ENCODE measurements at places on chromosomes 13 and 19.

GRCh38 chr19:4124638-4125037 lies 716 bp upstream of the MAP2K2 start:
- no peak for DNase-seq

- DNase-seq = no peak
These were observed 8.6 kb downstream of the ANO8 start for GRCh38 chr19:17325881-17326594.

GRCh38 chr13:105991622-105992277 lies 543.7 kb downstream of the EFNB2 start:
- no peak for DNase-seq

DNA sequence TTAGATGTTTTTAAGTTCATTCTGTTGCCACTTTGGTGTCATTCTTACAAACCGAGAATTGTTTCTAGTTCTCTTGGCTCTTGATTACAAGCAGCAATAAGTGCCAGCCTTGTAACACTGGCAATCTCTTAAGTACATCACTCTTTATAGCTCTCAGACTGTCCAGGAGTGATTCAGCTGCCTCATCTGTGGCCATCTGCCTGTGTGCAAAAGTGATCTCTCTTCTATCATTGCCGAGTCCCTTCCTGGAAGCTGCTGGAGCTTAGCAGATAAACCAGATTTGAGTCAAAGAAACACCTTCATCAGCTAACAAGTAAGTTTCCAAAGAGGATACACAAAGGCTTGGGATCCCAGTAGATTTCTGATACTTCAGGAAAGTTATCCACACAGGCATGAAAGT lies 23.2 kb downstream of the STOML3 start:
- no peak for DNase-seq

- no peak for DNase-seq
These were observed 328.6 kb downstream of the TBC1D4 start for GRCh38 chr13:75153386-75153785.

GRCh38 chr13:73304442-73304841 lies 245.6 kb downstream of the KLF5 start:
- DNase-seq = no peak

DNA sequence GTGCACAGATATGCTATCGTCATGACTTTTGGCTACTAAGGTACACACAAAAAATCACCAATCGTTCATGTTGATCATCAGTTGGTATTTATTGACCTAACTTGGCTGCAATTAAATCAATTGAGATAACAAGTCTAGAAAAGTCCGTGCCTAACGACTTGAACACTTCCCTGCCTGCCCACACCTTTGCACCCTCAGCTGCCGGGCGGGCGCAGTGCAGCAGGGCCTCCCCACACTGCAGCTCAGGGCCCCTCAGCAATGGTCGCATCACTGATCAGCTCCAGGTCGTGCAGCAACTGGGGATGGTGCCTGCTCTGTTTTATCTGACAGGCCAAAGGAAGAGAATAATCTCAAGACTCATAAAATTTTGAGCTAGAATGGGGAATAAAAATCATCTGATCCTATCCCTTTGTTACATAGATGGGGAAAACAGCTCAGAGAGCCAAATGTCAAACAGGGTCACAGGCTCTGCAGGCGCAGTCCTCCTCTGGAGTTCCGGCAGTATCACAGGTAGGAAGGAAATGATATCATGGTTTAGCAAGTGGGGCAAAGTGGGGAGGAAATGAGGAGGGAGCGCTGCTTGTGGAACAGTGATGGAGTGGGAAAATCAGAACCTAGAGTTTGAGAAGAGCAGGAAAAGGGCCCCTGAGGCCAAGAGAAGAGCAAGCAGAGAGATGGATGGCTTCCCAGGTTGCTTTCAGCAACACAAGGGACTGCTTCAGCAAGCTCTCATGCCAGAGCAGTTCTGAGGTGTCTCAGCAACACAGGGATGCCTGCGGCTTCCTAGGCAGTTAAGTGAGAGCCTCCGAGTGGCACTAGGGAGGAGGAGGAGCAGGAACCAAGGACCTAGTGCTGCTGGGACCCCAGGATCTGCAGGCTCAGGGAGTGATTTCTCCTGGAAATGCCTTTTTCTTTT lies 57.5 kb downstream of the SLC7A1 start:
- DNase-seq = no peak

- no peak for DNase-seq
These were observed 55.7 kb upstream of the ZNF507 start for GRCh38 chr19:32289566-32290210.

GRCh38 chr13:46609052-46609451 lies 56.1 kb downstream of the LRCH1 start:
- no peak for DNase-seq

- no peak for DNase-seq
These were observed 1594.5 kb upstream of the PCDH20 start for GRCh38 chr13:63010072-63010658.

DNA sequence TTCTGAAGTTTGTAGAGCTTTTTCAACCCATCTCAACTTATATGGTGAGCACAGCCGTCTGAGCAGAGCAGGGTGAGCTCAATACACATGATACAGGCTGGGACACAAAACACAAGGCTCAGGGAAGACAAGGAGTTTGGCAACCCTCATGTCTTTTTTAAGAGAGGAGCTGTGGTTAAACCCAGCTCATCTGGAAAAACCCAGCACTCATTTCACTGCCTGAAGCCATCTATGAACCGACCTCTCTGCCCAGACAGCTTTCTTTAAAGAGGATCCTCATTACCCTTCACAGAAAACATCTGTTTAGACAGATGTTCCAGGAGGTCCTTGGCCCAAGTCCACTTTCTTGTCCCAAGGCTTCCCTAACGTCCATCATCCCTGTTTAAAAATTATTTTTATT lies 170.0 kb upstream of the TSHZ3 start:
- no peak for DNase-seq

DNA sequence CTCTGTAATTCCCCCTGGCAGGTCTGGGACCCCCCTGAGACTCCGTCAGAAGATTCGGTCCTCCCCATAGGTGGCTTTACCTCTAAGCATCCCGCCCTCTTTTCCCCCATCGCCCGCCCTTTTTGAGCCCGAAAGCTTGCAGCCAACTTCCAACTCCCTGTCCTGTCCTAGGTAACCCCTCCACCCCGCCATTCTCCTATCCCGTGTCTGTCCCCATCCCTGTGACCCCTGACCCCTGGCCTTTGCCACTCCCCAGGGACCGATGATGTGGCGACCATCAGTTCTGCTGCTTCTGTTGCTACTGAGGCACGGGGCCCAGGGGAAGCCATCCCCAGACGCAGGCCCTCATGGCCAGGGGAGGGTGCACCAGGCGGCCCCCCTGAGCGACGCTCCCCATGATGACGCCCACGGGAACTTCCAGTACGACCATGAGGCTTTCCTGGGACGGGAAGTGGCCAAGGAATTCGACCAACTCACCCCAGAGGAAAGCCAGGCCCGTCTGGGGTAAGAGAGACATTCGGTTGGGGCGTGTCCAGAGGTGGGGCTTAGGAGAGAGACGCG lies 488 bp downstream of the RCN3 start:
- DNase-seq = peak; percentile 31

DNA sequence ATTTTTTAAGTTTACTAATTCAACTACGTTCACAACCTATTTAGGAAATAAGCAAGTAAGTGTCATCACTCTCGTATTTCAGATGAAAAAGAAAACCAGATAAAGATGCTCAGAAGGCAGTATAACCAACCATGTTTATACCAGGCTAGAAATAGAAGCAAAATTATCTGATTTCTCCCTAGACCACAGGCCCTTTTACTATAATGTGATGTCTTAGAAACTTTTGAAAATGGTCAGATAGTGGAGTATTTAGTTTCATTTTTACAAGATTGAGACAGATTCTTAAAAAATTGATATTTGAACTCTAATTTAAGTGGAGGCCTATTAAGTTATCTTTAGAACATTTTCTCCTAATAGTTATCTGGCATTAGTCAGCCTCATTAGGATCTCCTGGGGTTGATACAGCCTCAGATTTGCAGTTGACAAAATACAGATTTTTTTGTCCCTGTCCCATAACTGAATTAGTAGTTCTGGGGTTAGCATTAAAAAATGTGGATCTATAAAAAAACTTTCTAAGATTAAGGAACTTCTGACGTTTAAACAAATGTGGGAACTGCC lies 818.7 kb upstream of the PCDH9 start:
- no peak for DNase-seq

DNA sequence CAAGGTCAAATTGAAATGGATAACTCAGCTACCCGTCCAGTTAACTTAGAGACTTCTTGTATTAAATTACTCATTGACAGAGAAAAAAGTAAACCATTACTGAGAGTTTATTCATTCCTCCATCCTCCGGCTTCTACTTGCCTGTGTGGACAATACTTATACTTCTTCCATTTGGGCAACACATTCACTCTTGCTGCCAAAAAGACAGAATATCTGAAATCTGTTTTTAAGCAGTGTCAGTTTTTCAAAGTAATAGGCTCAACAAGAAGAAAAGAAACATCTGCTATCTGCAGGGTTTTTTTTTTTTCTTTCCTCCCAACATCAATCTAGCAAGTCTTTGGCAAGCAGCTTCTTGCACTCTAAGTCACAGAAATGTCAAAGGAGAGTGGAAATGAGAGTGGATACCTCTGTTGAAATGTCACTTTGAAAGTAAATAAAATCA lies 1142.8 kb downstream of the PCDH9 start:
- DNase-seq = no peak

DNA sequence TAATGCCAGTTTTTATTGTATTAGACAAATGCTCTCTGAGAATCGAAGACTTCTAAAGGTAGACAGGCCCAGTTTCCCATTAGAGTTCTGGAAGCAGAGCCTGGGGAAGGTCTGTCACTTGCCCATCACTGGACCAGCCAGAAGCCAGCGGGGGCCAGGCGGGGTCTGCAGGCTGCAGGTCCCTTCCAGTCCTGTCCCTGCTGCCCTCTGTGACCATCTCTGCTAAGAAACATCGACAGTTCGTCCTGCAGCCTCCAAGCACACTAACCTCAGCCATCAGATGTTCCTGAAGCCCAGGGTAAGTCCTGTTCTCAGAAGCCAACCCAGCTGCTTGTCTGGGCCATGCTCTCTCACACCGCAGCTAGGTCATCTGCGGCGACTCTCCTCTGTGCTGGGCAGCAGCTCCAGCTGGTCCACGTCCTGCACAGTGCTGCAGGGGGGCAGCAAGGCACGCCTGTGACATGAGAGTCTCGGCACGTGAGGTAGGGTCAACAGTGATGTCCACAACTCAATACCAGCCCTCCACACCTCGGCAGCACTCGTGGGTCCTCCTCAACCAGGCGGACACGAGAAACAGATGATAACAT lies 2.9 kb upstream of the ADPRHL1 start:
- DNase-seq = no peak

GRCh38 chr13:33867472-33867871 lies 49.5 kb downstream of the RFC3 start:
- no peak for DNase-seq

GRCh38 chr19:5974721-5975387 lies 3.1 kb downstream of the RANBP3 start:
- DNase-seq = no peak

DNA sequence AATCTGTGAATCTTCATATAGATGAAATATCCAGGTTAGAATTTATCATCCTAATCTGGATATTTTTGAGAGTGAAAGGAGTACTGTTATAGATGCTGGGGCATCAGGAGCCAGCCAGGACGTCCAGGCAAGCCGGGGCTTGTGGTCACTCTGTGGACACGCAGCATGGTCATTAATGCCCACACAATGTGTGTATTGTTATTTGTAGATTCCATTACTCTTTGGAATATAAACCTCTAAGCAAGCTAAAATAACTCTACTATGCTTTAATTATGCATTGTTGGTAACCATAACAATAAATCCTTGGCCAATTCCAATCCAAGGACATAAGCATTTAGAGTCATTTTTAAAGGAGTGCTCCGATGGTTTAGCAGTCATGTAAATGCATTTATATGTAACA lies 137.9 kb downstream of the TM9SF2 start:
- DNase-seq = no peak

GRCh38 chr19:55812449-55812848 lies 19.4 kb downstream of the NLRP11 start:
- no peak for DNase-seq

GRCh38 chr19:50660088-50660366 lies 10.8 kb downstream of the C19orf81 start:
- DNase-seq = no peak

DNA sequence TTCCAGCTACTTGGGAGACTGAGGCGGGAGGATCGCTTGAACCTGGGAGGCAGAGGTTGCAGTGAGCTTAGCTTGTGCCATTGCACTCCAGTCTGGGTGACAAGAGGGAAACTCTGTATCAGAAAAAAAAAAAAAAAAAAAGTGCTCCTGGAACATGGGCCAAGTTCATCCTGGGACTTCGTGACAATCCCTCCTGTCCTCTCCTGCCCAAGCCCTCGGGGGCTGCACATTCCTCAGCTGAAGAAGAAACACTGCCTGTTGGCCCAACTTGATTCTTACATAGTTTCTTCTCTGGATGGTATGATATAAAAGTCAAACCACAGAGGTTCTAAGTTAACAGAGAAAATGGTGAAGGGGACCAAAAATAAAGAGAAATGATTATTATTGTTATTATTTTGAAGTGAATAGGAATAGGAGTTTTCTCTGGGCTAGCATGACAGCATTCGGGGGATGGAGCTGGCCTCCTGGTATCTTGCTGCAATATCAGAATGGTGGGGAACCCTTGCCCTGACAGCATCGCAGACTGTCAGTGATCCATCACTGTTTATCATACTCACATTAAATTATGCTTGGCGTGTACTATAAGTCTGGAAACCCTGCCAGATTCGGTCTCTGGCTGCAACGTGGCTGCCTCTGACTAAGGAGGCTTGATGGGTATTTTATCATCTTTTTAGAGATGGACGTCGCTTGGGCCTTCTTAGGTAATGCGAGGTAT lies 113.7 kb upstream of the OXGR1 start:
- DNase-seq = no peak

- peak; percentile 63 for DNase-seq
These were observed 6.6 kb downstream of the ZBTB7A start for GRCh38 chr19:4059891-4060620.

GRCh38 chr13:42247883-42248282 lies 24.1 kb upstream of the AKAP11 start:
- DNase-seq = no peak

- no peak for DNase-seq
These were observed 354.1 kb downstream of the KLF5 start for GRCh38 chr13:73412933-73413332.

DNA sequence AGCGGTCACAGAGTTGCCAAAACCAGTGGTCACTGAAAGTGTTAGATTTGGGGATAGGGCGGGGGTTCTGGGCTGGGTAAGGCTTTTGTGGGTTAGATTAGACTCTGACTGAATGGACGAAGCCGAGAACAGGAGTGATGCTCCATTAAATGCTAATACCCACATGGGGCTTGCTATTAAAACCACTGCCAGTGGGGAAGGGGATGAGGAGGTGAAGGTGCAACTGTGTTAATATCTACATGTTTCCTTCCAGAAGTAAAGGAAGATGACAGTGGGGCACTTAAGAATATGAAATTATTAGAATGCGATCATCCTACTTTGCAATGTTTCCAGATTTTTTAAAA lies 573 bp upstream of the ZNF614 start:
- DNase-seq = no peak

GRCh38 chr13:33144358-33144784 lies 128.1 kb downstream of the KL start:
- DNase-seq = no peak

GRCh38 chr19:39845172-39845571 lies 1.0 kb downstream of the FBL start:
- no peak for DNase-seq
